BJ (cell line): ENCODE measurements at places on chromosomes 7 and 10. TPM values are rescaled to one million over a fixed set of nuclear protein-coding genes. Genes with fewer than 3 reads are reported as not detected.

PRKAR2B gene
- 2.6 and 5.1 TPM in 2 replicates for polyA plus RNA-seq

COL26A1 gene
- polyA plus RNA-seq: 0.29 and 0.48 TPM in 2 replicates

THSD7A gene
- 0.02 and 0.06 TPM in 2 replicates for polyA plus RNA-seq

SPDYE16 gene
- not detected in 2 replicates for polyA plus RNA-seq

TAS2R41 gene
- not detected in 2 replicates for polyA plus RNA-seq

PRSS1 gene
- not detected in 2 replicates for polyA plus RNA-seq
